Effector CD4-positive, alpha-beta T cell (primary cell): ENCODE measurements at places on chromosomes 3 and 15.
A peak's percentile ranks its signal among the peaks of the same experiment; 100 is the strongest.

GRCh38 chr3:157026091-157026490 lies 133.9 kb downstream of the CCNL1 start:
- no peak for DNase-seq

GRCh38 chr15:58432401-58432800 lies 610 bp downstream of the LIPC start:
- no peak for DNase-seq

DNA sequence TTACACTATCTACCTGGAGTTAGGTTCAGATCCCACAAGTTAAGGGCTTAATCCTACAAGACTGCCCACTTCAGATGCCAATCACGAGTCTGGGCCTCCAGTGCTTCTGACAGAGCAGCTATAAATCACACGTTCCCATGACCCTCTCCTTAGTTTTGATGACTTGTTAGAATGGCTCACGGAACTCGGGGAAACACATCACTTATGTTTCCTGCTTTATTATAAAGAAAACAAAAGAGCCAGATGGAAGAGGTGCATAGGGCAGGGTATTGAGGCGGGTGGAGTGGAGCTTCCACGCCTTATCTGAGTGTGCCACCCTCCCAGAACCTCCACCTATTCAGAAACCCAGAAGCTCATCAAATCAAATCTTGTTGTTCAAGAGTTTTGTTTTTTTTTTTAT lies 170.8 kb downstream of the MOBP start:
- DNase-seq = no peak

GRCh38 chr15:80849308-80849707 lies 70.1 kb downstream of the CEMIP start:
- no peak for DNase-seq

- no peak for DNase-seq
Observed at GRCh38 chr3:112253301-112253971, 40.6 kb downstream of the SLC9C1 start.

GRCh38 chr3:64856977-64857516 lies 169.2 kb upstream of the ADAMTS9 start:
- DNase-seq = no peak

GRCh38 chr15:57525581-57525980 lies 66.1 kb upstream of the MYZAP start:
- DNase-seq = no peak

DNA sequence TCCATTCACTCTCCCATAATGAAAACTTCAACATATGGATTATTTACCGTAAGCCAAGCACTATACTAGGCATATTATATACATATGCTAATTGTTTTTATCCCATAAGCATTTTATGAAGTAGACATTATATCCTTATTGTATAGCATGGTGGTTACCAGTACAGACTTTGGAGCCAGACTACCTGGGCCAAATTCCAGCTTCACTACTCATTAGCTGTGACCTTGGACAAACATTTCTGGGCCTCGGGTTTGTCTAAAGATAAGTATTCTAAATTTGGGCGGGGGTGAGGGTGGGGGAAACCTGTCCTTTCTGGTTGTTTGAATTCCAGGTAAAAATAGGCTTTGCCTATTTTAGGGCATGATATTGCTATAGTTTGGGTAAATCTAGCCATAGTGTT lies 66.5 kb upstream of the P2RY1 start:
- no peak for DNase-seq

GRCh38 chr3:48997714-48998637 lies 7.9 kb downstream of the P4HTM start:
- no peak for DNase-seq

- DNase-seq = peak; percentile 62
Observed at GRCh38 chr3:43378066-43378935, 92.0 kb downstream of the SNRK start.

DNA sequence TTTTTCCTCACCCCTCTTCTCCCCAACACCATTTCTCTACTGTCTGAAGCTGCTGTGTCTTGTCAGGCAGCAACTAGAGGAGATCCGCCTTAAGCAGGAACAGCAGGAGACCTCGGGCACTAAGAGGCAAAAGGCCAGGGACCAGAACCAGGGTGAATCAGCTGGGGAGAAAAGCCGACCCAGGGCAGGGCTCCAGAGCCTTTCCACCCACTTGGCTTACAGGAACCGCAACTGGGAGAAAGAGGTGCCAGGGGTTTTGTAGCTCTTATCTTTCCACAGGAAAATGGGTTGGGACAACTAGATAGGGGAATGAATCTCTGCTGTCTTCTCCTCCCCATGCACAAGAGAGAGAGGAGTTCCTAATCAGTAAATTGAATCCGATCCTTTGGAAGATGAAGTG lies 3.0 kb upstream of the NGRN start:
- DNase-seq = no peak

DNA sequence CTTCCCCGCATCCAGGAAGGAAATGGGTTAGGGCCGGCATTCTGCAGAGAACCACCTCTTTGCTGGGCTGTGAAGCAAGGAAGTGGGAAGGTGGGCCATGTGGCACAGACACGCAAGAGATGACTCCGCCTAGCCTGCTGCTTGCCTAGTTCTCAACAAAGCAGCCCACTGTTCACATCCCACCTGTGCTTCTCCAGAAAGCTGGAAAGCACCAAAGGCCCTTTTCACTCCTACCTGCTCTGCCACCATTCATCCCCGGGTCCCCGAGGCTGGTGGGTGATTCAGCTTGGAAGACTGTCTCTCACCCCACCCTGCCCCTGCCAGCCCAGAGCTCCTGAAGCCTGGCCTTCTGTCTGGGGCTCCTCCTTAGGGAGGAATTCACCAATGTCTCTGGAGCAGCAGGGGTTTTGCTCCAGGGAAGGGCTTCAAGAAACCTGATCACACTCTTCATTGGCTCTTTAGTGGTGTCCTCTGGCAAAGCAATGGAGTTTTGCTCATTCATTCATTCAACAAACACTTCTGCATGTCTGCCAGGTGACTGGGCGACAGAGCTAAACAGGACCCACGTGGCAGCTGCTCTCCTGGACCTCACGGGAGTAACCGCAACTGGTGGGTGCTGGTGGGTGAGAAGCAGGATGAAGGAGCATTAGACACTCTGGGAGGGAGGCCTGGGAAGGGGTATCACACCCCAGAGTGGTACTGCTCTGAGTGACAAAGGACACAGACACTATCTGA lies 145.4 kb upstream of the TLE3 start:
- DNase-seq = no peak

DNA sequence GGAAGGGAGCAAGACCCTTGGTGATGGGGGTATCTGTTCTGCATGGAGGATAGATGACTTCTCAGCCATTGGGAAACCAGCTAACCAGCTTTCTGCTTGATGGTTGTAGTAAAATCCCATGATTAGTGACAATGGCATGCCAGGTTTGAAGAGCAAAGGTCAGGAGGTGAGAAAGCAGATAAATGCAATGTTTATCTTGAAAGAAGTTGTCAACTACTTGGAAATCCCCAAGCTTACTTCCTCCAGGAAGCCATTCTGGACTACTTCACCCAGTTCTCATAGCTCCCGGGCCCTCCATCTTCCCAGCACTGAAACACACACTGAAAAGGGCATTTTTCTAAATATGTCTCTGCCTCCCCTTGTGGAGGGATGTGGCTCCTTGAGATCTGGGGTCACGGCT lies 51.3 kb downstream of the SMAD3 start:
- no peak for DNase-seq

- no peak for DNase-seq
Observed at GRCh38 chr15:57496946-57497869, 94.5 kb upstream of the MYZAP start.

GRCh38 chr15:34644061-34644460 lies 60.6 kb upstream of the GOLGA8B start:
- no peak for DNase-seq

DNA sequence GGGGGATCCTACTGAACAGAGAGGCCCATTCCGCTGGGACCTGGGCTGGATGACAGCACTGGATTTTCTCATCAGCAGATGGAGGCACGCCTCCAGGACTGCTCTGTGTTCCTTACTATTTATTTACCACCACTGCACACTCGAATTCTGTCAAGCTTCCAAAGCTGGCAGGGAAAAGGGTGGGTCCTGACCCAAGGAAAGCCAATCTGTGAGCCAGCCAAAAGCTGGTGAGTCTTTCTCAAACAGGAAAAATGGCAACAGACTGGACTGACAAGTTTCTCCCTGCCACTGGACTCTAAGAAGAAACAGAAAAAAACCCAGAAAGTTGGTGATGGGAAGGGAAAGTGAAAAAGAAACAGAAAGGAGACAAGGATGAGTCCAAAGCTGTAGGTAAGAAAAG lies 37.8 kb downstream of the CD47 start:
- DNase-seq = no peak

DNA sequence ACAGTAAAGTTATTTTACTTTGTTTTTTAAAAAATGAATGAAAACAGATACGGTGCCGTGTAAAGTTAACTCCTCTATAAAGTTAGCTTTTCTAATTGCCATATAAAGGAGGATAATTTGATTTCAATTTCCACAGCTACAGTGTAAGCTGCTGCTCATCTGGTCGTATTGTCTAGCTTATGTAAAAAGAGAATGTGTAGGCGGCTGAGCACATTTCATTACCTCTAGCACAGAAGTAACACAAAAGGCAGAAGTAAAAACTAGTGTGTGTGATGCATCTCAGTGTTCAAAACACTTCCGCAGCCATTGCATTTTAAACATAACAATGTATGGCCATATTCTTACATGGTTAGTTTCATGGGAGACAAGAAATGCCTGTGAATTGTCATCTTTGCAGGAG lies 105.0 kb upstream of the P2RY1 start:
- no peak for DNase-seq

- DNase-seq = no peak
Observed at GRCh38 chr3:183108001-183108449, 8.7 kb upstream of the MCCC1 start.

DNA sequence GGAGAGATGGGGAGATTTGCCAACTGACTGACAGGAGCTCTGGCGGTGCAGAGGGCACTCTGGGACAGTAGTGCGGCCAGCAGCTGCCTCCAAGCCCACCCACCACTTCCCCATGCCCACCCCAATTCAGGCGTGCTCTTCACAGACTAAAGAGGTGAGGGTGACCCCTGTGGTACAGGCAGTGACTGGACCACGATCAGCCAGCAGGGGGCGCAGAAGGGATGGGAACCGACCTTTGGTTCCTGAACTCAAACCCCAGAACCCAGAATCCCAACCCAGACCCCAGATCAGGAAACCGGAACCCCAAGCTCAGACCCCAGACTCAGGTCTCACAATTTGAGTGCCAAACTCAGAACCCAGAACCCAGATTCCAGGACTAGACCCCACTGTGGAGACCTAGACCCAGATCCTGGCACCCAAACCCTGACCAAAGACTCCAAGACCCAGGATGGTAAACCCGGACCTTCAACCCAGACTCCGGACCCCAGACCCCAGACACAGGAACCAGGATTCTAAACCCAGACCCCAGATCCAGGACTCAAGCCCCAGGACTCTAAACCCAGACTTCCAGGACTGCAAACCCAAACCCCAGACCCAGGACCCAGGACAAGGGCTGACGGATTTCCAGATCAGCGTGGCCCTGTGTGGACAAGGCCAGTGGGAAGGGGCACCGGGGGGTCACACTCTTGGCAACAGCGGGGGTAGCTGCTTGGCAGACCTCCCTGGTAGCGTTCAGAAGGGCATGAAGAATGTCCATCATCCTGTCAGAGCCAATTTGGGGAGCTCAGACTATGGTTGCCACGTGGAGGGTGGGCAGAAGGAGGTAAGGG lies 3.7 kb upstream of the MYL3 start:
- DNase-seq = peak; percentile 82

- DNase-seq = no peak
Observed at GRCh38 chr3:24522146-24522579, 27.5 kb upstream of the THRB start.

DNA sequence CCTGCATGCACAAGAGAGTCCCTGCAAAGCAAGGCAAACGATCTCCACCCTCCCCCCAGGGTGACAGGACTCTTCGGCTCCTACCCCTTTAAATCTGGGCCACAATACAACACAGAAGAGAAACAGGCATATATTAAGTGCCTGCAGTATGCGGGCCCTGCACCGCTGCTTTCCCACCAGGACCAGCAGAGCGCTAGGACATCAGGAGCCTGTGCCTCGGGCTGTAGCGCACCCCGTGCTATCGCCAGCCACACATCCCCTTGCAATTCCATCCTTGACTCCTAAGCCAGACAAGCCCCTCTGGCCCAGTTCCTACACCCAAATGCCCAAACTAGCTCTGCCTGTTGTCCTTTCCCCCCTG lies 4.1 kb downstream of the GALNT15 start:
- no peak for DNase-seq

DNA sequence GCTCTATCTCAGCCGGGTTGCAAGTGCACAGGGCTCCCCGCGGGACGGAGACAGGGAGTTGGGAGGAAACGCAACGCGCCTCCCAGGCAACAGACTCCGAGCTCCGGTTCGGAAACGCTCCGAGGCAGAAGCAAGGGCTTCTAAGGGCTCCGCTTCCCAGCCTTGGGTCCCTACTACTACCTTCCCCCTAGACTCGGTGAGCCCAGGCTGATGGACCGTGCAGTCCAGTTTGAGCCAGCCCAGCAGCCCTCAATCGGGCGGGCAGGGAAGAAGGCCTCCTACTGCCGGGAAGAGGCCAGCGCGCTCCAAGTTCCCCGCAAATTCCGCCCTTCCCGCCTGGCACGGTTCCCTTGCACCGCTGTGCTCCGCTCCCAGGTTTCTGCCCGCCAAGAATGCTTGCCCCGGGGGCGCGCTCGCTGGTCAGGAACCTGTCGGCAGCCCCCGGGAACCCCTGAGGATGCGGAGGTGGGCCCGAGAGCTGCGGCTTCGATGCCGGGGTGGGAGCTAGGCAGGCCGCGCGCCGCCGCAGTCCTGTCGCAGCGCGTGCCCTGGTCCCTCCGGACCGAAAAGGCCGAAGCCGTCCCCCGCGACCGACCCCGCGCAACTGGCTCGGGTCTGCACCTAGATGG lies 728 bp downstream of the TRANK1 start:
- DNase-seq = no peak

GRCh38 chr3:106830334-106830733 lies 546.9 kb upstream of the CCDC54 start:
- DNase-seq = no peak

DNA sequence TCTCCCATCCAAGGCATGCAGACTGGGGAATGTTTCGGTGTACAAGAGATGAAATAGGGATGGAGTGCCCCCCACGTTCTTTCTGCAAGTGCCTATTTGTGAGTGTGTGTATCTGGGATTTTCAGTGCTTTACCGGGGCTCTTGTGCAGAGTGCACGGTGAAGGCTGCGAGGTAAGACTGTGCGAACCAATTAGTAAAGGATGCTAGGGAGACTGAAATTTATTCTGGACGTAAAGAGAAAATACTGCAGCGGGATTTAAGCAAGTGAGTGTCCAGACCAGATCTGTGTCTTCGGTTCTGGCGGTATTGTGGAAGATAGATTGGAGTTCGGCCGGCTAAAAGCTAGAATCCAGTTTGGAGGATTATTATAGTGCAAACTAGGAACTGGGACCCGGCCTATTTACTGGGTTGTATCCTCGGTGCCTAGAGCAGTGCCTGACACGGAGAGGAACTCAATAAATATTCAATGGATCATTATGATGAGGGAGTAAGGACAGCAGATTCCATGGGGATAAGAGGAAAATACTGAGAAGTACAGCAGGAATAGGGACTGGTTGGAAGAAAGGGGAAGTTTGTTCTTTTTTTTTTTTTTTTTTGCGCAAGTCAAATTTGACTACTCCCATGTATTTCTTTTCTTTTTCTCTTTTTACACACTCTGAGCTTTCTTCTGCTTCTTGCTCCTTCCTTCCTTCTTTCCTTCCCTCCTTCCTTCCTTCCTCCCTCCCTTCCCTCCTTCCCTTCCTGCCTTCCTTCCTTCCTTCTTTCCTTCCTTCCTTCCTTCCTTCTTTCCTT lies 580 bp upstream of the MAGEF1 start:
- DNase-seq = no peak
